Myometrial cell (primary cell): ENCODE measurements at places on chromosomes 13 and 19. TPM values are rescaled to one million over a fixed set of nuclear protein-coding genes. Genes with fewer than 3 reads are reported as not detected.

The SBK2 gene
- not detected in 2 replicates for total RNA-seq

The FLT1 gene
- 5.2 and 9.4 TPM in 2 replicates for total RNA-seq

The ZNF492 gene
- total RNA-seq, result 0.35 TPM in 1 of 2 replicates, not detected in the other

The PIN1 gene
- 158 and 163 TPM in 2 replicates for total RNA-seq

The SIGLEC6 gene
- total RNA-seq, result not detected in 2 replicates

The CD79A gene
- 0.35 TPM in 1 of 2 replicates, not detected in the other for total RNA-seq
